ENCODE measurements at places on chromosomes 2 and 18.

DNA sequence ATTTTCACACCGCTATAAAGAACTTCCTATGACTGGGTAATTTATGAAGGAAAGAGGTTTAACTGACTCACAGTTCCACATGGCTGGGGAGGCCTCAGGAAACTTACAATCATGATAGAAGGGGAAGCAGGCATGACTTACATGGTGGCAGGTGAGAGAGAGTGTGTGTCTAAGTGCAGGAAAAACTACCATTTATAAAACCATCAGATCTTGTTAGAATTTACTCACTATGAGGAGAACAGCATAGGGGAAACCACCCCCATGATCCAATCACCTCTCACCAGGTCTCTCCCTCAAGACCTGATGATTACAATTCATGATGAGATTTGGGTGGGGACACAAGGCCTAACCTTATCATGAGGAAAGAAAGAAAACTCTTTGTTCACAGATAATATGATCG is 174.6 kb downstream of the SRBD1 start:
- DNase-seq, result no peak

- no peak for DNase-seq
Observed at GRCh38 chr18:58966005-58966677, 101.5 kb downstream of the ZNF532 start.

- DNase-seq, result peak; percentile 86
Observed at GRCh38 chr18:48541026-48541746, 2.4 kb downstream of the CTIF start.

DNA sequence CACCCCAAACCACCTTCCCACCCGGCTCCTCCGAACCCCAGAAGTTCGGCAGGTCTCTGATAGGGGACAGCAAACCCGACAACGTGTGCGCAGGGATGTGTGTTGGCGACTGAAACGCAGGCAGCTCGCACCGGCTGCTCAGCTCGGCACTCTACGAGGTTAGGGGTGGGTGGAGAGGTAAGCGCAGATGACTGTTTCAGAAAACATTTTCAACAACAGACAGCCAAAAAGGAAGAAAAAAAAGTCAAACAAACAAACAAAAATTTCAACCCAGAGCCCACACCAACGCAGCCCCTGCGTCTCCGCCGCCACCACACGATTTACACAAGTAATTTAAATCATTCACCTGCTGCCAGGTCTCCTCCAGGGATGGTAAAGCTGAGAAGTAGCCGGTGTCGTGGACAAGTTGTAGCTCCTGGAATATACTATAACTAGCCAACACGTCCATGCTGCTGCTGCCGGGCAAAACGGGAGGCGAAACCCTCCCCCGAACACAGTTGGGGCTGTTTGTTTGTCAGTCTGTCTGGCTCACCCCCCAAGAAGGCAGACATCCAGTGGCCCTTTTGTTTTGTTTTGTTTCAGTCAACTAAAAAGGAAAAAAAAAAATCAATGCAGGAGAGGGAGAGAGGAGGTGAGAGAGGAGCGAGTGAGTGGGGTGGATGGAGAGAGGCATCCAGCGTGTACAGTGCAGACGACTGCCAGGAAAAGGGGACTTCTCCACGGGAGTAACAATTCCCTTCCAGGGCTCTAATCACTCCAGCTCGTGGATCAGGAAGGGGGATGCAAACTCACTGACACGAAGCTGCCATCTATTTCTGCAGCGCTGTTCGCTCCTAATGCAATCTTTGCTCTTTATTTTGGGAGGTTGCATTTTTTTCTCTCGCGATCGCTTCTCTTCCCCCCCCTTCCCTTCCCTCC is at the start of gene KLF7:
KLF7 (minus strand) TSS at position 828 of the 918 bp plus-strand sequence; CDS start at position 448, 380 bp downstream.
- peak; percentile 65 for DNase-seq

DNA sequence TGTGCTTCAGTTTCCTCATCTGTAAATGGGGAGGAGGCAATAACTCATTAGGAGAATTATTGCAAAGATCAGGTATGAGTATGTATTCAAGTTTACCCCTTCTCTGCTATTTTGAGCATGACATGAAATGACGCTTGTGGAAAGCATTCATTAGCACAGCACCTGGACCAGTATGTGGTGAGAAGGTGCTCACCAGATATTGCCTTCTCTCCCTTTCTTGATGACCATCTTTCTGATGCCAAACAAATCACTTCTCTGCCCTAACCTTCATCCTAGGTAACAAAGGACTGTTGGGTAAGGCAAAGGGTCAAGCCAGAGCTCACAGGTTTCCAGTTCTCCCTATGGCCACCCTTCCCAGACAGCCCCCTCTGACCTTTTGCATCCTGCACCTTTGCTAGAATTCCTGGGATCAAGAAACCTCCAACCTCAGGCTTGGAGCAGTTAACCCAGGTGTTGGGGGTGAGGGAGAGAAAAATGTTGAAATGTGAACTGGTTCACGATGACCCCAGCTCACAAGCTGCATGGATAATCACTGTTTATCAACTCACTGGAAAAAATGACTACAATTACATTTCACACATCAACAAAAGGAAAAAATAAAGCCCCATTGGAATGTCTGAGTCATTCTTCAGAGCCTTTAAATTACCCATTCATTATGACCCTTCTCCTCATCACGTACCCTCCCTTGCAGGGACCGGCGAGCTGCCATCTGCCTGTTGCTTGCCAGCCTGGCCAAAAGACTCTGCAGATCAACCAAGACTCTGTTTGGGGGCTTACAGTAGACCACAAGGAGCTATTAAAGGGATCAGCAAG is 41.6 kb downstream of the LBH start:
- no peak for DNase-seq

DNA sequence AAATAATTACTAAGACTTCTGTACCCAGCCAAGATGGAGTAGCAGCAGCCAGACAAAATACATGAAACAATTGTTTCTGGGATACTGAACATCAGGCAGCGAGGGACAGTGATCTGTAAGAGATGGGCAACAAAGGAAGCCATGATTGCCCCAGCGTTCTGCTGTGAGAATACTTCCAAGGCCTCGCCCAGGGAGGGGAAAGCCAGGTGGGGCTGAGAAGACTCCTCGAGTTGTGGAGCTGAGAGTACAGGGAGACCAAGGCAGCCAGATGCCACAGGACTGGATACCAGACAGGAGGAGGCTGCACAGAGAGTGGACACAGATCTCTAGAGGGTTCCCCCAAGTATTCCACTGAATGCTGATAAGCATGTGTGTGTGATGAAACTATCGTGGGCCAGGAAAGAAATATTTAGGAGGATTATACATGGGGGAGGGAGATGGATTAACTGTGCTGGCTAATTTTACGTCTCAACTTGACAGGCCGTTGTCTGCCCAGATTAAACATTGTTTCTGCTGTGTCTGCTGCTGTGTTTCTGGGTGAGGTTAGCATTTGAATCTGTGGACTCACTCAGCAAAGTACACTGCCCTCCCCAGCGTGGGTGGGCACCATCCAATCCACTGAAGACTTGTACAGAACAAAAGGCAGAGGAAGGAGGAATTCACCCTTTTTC is 10.2 kb upstream of the LIMS2 start:
- no peak for DNase-seq

DNA sequence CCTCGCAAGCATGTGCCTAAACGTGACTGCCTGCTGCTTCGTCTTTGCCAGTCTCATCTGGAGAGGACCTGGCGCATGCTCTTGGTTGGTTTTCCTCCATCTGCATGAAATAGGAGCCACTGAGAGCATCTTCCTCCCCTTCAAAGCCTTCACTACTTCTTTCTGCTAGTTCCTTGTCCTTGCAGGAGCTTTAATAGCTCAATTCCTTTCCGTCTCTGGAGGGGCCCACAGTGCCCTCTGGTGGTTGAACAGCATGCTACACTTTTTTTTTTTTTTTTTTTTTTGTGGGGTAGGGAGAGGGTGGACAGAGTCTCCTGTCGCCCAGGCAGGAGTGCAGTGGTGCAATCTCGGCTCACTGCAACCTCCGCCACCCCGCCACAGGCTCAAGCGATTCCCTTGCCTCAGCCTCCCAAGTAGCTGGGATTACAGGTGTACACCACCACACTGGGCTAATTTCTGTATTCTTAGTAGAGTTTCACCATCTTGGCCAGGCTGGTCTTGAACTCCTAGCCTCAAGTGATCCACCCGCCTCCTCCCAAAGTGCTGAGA is 59.6 kb downstream of the SP110 start:
- DNase-seq, result peak; percentile 68

DNA sequence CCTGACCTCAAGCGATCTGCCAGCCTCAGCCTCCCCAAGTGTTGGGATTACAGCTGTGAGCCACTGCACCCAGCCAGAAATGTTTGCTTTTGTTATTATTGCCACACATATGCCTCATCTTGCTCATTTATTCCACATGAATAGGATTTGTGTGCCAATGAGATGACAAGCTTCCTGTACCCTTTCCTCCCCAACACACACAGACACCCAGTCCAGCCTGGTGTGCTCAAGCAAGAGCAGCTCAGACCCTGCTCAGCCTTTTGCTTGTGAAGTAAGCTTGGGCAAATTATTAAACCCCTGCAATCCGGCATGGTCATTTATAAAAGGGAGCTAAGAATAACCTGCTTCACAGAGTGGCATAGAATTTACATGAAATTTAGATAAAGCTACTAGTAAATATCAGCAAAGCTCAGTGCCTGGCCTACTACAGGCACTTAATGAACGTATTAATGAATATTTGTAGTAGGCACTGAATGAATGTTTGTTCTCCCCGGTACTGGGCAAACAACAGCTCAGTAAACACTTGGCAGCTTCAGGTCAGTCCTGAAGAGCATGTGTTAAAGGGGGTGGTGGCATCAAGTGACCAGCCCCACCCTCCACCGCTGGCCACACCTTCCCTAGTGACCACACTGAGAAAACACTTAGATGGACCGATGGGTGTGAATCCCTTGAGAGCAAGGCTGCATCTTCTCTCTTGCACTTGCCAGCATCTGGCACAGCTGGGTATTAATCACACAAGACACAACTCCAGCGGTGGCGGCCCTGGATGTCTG is 280.2 kb downstream of the SRBD1 start:
- no peak for DNase-seq

- peak; percentile 72 for DNase-seq
Observed at GRCh38 chr2:219684721-219685689, 57.6 kb downstream of the SLC4A3 start.

DNA sequence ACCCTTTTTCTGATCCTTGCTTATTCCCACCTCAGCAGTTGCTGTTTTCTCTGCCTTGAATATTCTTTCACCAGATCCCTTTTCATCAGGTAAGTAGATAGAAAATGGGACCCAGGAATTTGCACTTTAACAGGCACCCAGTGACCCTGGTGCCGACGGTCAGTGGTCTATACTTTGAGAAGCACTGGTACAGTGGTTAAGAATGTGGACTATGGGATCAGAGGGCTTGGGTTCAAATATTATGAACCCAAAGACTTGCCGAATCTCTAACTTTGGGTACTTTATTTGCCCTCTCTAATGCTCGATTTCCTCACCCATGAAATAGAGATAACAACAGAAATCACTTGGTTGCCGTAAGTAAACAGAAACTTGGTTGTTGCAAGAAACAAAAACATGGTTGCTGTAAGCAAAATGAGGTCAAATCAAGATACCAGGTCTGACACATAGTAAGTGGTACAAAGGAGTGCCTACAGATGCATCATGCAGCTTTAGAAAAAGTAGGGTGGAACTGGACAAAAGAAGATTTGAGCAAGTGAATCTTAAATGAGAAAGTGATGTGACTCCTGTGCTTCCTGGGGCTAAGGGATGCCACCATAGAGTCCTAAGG is 69.5 kb upstream of the GLS start:
- DNase-seq, result no peak

- no peak for DNase-seq
Observed at GRCh38 chr2:209808521-209808920, 36.9 kb downstream of the UNC80 start.

- no peak for DNase-seq
Observed at GRCh38 chr18:78640246-78640995, 339.2 kb upstream of the SALL3 start.

DNA sequence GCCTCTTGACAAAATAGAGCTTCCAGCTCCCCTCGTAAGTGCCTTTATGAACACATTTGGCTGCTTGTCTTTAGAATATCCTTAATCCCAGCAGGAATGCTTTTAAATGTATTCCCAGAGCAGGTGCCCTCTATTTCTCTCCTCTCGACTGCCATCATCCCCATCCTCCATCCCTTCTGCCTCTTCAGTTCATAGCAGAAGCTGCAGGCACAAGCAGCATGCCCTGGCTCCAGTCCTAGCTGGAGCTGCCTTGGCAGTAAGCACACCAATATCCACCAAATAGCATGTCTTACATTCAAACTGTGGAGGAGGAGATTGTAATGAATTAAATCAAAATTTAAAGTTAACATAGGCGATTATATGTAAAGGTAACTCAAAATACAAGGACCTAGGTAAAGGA is 891.3 kb upstream of the SLC39A10 start:
- DNase-seq, result no peak

GRCh38 chr2:44731505-44731904 is 210.0 kb upstream of the SIX3 start:
- no peak for DNase-seq

Measured in ecto neural progenitor cell (in vitro differentiated cells).